Stimulated activated effector memory CD8-positive, alpha-beta T cell treated with anti-CD3 and anti-CD28 coated beads, Interleukin-12 subunit alpha, Interleukin-12 subunit beta, amount 100 ng/mL, for 72 hours (primary cell): ENCODE measurements at places on chromosomes 7 and 10.

GRCh38 chr7:115546790-115547189, 483.8 kb downstream of the TFEC start:
- no peak for DNase-seq

GRCh38 chr10:133241501-133242205, 4.0 kb downstream of the VENTX start:
- no peak for DNase-seq

DNA sequence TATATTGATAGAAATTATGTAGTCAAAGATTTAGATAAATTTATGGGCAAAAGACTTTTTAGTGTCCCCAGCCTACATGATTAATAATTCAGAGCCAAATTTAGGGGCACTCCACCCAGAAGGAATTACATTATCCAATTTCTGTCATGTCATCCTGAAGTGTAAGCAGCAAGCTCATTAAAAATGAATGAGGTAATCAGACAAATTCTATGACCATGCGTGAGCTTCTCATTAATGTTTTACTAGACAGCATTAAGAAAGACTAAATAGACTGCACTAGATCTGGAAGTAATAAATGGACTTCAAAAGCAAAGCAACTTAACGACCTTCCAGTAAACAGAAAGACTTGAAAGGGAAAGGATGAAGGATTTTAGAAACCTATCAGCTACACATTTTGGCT, 22.7 kb upstream of the TRUB1 start:
- DNase-seq: no peak

DNA sequence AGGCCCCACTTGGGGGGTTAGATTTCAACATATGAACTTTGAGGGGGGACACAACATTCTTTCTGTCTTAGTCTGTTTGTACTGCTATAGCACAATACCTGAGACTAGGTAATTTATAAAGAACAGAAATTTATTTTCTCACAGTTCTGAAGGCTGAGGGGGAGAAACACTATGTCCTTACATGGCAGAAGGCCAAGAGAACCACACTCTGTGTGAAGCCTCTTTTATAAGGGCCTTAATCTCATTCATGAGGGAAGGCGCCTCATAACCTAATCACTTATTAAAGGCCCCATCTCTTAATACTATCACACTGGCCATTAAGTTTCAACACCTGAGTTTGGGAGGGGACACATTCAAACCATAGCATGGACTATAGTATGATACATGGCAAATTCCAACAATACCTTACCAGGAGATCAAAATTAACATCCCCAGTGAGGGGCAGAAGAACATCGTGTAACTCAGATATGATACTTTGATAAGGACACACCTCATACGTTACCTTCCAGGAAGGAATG, 9.3 kb upstream of the PDLIM1 start:
- no peak for DNase-seq

DNA sequence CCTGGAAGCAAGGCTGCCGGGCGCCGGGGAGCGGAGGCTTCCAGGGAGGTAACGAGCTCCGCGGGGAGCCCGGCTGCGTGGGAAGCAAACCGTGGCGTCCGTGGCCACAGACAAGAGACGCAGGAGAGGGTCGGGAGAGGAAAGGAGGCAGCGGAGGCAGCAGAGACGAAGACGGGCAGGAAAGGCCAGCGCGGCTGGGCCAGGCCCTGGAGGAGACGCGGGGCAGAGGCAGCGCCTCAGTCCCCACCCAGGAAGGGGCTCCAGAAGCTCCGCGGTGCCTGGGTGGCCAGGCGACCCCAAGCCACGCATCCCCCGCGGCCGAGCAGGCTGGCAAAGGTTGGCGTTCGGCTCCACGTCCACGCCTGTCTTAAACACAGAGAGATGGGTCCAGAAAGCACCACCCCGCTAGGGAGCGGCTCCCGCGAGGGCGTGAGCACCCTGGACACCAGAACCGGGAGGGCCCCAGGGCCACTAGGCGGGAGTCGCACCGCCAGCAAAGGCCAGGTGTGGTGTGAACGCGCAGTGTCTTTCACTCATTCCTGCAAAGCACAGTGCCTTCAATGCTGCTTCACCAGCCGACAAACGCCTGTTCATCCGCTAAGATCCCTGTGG, 97.3 kb downstream of the PTPRN2 start:
- DNase-seq: no peak

GRCh38 chr10:100006243-100006886, 3.4 kb downstream of the DNMBP start:
- no peak for DNase-seq
